ENCODE measurements at places on chromosomes 6 and 20.

- no peak for DNase-seq
Measured at GRCh38 chr6:142045380-142046278, 87.1 kb upstream of the GJE1 start.

GRCh38 chr20:52592567-52592966 lies 379.6 kb upstream of the TSHZ2 start:
- no peak for DNase-seq

- no peak for DNase-seq
Measured at GRCh38 chr6:117548797-117549301, 53.5 kb downstream of the GOPC start.

GRCh38 chr6:158416883-158417759 lies 104.9 kb downstream of the TULP4 start:
- no peak for DNase-seq

DNA sequence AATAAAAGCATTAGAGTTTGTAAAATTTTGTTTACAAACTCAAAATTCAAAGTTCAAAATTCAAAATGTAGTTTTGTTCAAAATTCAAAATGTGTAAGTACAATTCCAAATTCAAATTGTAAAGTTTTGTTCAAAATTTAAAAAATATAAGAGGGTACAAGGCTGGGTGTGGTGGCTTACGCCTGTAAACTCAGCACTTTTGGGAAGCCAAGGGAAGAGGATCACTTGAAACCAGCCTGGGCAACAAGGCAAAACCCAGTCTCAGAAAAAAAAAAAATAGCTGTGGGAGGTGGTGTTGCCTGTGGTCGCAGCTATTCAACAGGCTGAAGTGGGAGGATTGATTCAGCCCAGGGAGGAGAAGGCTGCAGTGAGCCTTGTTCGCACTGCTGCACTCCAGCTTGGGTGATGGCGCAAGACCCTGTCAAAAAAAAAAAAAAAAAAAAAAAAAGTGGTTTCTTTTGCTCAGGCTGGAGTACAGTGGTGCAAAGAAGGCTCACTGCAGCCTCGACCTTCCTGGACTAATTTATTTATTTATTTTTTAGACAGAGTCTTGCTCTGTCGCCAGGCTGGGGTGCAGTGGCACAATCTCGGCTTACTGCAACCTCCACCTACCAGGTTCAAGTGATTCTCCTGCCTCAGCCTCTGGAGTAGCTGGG lies 5.4 kb upstream of the ZBTB12 start:
- no peak for DNase-seq

DNA sequence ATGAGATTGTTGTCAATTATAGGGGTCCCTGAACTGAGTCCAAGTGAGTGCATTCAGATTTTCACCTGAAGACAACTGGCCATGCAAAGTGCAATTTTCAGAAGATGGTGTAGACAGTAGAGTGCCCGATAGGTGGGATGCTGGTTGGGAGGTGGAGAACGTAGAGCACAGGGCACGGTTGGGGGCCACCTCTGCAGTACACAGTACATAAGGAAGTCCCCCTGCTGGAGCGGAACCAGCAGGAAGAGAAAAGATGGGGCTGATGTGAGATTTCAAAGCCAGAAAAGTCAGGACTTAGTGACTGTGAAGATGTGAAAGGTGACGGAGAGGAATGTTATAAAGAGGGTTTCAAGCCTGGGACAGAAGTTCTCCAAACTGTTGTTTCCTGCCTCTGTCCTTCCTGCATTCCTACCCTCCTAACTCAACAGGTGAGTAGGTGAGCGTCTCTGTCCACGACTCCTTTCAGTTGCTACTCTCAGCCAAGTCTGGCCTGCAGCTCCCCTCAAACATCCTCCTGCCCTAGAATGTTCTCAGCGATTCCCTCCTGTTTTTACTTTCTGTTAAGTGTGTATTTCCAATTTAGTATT lies 330.8 kb downstream of the PRL start:
- DNase-seq, result no peak

GRCh38 chr6:73964241-73964854 lies 268.3 kb downstream of the CD109 start:
- DNase-seq, result no peak

DNA sequence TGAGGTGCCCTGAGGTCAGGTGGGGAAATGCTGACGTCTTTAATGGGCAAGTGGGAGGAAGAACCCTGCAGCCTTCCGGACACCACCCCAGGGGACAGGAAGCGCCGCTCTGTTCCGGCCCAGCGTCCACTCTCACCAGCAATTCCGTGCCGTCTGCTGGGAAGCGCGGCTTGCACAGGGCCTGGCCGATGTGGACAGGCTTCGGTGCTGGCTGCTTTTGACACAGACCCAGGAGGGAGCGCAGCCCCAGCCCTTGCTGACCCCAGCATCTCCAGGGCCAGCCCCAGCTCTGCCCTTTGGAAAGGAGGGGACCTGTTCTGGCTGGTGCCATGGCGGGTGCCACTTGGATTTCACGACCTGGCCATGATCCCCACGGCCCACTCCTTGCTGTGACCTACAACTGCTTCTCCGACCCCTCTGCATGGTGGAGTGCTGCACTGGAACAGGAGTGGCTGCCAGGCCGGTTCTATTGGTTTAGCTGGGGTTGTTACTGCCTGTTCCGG lies 123.2 kb downstream of the DLL1 start:
- DNase-seq, result no peak

GRCh38 chr6:73747289-73747688 lies 51.3 kb downstream of the CD109 start:
- DNase-seq, result no peak

- DNase-seq, result no peak
Measured at GRCh38 chr20:58670102-58670501, 19.0 kb downstream of the STX16 start.
